H7 (cell line): ENCODE measurements at places on chromosomes 16 and 17.

GRCh38 chr16:16001596-16002255, 52.3 kb downstream of the ABCC1 start:
- no peak for DNase-seq

DNA sequence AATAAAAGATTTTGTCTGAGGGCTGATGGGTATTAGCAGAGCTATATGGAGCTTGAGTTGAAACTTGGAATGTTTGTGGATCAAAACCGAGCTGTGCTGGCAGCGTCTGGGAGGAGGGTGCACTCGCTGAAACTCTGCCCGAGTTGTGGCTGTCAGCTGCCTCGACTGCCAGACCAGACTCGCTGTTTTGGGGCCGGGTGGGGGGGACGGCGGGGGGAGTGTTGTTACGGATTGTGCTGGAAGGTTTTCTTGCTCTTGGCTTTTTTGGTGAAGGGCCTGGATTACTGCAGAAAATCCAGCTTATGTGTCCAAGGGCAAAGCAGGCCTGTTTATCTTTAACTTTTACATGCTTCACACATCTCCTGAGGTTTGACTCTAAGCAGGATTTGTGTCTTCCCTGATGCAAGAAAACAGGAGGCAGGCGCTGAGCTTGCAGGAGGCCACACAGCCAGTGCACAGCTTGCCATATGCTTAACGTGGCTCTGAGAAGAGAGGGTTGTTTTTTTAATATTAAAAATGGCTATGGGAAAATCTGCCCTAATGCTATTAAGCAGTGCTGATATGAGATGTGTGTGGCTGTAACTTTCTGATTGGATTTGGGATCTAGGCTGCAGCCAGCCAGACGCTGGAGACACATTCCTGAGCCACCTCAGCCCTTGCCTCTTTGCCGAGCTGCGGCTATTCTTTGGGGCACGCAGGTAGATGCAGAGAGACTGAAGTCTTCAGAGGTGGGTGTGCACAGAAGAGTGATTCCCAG, 20.5 kb upstream of the RPTOR start:
- no peak for DNase-seq

- peak; percentile 13 for DNase-seq
Observed at GRCh38 chr17:34071886-34072420, 183.1 kb upstream of the CCL2 start.

GRCh38 chr17:59439741-59440211, 108.3 kb downstream of the YPEL2 start:
- no peak for DNase-seq

DNA sequence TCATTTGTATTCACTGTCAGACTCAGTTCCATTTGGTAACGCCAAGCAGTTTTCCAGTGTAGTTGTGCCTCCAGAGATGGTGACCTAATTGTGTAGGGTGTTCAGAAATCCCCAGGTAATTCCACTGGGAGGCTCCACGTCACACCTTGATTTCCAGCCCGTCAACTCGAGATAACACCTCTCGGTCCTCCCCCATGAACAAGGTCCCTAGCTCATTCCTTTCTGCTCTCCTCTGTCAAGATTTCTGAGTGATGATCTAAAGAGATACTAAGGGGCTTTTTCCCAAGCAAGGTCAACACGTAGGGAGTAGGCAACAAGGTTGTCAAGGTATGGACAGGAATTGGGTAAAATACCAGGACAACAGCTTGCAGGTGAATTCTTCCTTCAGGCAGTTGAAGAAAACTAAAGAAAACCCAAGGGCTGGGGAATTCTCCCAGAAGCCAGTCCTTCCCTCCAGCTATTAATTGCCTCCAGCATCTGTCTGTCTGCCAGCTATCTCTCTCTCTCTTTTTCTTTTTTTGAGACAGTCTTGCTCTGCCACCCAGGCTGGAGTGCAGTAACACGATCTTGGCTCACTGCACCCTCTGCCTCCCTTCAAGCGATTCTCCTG, 31.4 kb downstream of the GPRC5B start:
- no peak for DNase-seq

DNA sequence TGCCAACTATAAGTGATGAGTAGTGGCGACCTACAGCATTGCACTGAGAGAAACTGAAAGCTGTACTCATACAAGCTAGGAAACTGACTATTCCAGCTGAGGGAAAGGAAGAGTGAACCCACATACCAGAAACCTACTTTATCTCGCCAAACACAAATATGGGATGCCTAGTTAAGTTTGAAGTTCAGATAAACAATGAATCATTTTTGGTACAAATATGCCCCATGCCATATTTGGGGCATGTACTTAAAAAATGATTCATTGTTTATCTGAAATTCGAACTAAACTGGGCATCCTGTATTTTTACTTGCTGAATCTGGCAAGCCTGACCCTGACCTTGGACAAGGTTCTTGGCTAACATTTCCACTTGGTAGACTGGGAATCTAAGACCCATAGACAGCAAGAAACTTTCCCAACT, 527.8 kb upstream of the PSMD7 start:
- no peak for DNase-seq
